ENCODE measurements at places on chromosomes 12 and 14.

GRCh38 chr14:51302295-51303030 is 62.4 kb downstream of the TMX1 start:
- DNase-seq, result no peak

- DNase-seq, result peak; percentile 28
Observed at GRCh38 chr14:69042787-69043444, 63.8 kb upstream of the ACTN1 start.

DNA sequence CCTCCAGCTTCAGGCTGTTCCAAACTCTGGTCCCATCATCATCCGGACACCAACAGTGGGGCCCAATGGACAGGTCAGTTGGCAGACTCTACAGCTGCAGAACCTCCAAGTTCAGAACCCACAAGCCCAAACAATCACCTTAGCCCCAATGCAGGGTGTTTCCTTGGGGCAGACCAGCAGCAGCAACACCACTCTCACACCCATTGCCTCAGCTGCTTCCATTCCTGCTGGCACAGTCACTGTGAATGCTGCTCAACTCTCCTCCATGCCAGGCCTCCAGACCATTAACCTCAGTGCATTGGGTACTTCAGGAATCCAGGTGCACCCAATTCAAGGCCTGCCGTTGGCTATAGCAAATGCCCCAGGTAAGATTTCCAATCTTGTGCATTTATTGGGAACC is 3.3 kb downstream of the SP1 start:
- no peak for DNase-seq

DNA sequence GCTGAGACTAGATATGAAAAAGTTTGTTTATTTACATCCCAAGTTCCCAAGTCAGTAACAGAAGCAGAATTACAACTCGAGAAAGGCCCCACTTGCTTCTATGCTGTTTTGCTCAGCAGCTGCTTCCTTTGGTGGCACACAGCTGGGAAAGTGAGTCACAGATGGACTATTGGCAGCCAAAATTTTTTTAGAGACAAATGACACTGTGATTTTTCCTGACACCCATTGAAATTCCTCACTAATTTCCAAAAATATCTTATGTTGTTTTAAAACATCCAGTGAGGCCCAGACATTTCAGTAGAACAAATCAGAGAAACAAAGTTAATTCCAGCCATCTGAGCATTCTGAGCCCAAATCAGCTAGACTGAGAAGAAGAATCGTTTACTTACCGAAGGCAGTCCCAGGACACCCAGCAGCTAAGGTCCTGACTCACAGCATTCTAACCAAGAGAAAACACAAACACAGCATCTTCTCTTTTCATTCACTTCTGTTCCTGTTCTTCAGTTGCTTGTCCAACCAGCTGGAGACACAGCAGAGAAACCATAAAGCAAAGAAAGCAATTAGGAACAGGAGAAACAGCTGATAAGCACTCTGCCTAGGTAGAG is 188.3 kb downstream of the DAD1 start:
- no peak for DNase-seq

DNA sequence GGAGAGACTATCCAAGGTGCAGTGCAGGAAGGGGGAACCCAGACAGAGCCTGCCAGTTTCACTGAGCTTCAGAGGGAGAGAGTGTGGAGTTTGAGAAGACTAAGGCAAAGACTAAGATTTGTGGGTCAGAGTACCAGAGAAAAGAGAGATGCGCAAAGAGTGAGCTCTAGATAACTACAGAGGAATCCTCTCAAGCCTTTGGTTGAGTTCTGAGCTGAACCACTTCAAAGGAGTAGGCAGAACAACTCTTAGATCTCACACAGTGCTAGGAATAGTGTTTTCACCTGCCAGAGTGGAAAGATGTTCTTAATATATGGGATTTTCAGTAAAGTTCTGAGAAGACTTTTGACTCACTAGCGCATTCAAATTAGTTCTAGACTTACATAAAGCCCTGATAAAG is 10.7 kb upstream of the M6PR start:
- no peak for DNase-seq

DNA sequence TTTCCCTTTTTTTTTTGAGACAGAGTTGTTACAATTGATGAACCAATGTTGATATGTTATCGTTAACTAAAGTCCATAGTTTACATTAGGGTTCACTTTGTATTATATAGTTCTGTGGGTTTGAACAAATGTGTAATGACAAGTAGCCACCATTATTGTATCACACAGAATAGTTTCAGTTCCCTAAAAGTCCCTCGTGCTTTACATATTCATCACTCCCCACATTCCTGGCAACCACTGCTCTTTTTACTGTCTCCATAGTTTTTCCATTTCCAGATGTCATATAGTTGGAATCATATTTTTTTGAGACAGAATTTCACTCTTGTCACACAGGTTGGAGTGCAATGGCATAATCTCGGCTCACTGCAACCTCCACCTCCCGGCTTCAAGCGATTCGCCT is 12.5 kb downstream of the HSD17B6 start:
- DNase-seq, result no peak

DNA sequence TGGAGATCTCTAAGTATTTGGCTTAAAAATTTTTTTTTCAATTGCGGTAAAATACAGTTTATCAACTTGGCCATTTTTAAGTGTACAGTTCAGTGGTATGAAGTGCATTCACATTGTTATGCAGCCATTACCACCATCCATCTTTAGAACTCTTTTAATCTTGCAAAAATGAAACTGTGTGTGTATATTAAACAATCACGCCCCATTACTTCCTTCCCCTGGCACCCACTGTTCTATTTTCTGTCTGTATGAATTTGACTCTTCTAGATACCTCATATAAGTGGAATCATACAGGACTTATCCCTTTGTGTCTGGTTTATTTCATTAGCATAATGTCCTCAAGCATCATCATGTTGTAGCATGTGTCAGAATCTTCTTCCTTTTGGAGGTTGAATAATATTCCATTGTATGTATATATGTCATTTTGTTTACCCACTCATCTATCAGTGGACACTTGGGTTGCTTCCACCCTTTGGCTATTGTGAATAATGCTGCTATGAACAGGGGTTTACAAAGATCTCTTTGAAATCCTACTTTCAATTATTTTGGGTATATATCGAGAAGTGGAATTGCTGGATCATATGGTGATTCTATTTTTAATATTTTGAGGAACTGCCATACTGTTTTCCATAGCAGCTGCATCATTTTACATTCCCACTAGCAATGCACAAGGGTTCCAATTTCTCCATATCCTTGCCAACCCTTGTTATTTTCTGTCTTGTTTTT is 62.9 kb downstream of the SAMD4A start:
- no peak for DNase-seq

DNA sequence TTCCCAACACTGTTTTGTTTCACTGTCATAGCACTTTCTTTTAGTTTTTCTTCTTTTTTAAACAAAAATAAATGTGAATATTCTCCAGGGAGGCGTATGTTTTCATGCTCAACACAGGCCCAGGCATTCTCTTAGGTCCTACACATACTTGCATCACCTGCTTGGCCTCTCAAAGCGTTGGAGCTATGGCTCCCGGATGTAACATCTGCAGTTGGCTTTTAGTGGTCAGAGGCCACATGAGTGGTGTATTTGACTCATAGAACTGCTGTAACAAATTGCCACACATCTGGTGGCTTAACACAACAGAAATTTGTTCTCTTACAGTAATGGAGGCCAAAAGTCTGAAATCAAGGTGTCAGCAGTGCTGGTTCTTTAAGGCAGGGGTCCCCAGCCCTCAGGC is 44.6 kb upstream of the VRK1 start:
- no peak for DNase-seq

DNA sequence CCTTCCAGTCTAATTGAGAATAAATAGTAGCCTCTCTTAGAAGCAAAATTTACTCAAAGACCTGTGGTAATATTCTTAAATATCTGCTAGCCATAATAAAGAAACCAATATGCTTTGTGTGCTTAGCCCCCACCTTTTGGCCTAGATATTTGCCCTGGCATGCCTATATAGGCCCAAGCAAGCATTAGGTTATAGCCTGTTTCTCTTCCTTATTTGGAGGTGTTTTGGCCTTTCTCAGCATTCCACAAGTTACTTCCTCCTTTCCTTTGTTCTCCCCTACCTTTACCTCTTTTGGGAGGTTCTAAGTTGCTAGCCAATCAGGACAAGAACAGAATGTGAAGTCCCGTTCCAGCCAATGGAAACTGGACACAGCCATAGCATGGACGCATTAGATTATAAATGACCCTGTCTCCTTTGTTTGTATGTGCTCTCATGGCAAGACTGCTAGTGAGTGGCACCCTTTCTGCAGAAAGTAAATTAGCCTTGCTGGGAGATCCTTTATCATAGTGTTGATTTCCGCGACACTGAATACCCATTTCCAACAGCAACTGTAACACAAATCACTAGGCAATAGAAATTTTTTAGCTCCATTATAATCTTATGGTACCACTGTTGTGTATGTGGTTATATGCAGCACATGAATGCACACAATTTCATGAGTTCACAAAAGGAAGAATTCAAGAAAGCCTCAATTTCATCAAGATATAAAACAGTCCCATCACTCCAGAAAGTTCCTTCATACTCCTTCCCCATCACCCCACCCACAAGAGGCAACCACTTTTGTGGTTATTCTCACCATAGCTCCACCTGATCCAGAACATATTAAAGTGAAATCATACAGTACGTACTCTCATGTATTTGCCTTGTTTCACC is 37.6 kb downstream of the CEP83 start:
- no peak for DNase-seq

- DNase-seq, result no peak
Observed at GRCh38 chr12:56257491-56258067, 605 bp downstream of the ANKRD52 start.

GRCh38 chr14:64566651-64567122 is 16.9 kb downstream of the PPP1R36 start:
- DNase-seq, result no peak

DNA sequence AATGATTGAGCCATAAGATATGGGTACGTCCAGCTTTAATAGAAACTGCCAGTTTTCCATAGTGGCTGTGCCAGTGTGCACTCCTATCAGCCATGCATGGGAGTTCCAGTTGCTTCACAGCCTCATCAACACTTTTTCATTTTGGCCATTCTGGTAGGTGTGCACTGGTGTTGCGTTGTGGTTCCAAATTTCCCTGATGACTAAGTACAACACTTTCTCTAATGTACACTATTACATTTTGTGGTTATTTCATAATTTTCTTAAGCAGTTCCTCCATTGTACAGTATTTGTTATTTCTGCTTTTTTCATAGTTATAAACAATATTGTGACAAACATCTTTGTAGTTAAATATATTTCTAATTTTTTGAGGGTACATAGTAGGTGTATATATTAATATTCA is 21.5 kb upstream of the OAS1 start:
- DNase-seq, result no peak

DNA sequence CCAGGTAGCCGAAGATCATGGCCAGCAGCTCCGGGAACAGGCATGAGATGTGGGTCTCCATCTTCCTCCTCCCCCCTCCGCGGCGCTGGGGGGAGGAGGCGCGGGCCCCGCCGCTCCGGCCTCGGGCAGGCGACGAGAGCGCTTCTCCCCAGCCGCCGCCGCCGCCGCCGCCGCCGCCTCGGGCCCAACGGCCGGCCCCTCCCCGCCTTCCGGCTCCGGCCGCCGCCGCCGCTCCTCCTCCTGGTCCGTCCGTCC is 448 bp downstream of the FBXL14 start:
- no peak for DNase-seq

- DNase-seq, result no peak
Observed at GRCh38 chr12:85183855-85184254, 96.2 kb upstream of the ALX1 start.

DNA sequence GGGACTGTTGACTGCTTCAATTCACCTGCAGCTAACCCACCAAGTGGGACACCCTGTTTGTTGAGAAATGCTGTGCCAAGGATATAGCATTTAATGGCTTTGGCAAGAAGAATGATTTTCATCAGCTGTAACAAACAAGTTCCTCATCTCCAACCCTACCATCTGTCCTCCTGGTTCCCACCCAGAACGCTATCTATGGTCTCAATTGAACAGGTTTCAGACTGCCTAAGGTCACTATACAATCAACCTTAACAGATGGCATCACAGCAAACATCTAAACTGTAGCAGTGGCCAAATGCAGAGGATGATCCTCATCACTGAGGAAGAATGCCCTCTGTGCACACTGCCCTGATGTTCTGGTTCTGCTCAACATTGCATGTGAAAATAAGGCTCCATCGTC is 546.2 kb upstream of the FOXG1 start:
- DNase-seq, result no peak

DNA sequence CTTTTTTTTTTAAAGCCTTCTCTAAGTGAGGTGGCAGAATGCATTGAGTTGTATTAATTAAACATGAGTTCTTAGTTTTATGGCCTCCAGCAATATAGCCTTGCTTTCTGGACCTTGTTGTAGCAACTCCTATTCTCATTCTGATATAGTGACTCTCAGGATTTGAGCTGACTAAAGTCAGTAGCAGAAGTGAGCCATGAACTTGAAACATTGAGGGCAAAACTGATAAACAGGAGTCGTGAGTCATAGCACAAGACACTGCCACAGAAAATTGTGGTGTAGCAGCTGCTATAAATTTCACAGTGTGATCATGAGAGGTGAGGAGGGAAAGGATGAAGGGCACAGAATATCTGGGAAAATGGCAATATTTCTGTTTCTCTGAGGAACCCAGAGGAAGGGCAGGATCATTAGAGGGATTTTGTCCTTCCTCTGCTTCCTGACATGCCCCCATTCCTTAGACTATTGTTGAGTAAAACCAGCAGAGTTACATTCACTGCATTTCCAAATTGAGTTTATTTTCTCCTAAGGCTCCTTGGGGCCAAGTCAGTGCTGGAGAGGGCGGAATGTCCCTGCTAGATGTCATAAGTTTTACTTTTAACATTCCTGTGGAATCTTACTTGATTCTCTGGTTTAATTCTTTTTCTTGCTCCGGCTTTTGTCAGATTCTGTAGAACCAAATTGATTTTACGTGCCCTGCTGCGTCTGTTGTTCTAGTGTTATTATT is 7.5 kb downstream of the KLRG1 start:
- no peak for DNase-seq

DNA sequence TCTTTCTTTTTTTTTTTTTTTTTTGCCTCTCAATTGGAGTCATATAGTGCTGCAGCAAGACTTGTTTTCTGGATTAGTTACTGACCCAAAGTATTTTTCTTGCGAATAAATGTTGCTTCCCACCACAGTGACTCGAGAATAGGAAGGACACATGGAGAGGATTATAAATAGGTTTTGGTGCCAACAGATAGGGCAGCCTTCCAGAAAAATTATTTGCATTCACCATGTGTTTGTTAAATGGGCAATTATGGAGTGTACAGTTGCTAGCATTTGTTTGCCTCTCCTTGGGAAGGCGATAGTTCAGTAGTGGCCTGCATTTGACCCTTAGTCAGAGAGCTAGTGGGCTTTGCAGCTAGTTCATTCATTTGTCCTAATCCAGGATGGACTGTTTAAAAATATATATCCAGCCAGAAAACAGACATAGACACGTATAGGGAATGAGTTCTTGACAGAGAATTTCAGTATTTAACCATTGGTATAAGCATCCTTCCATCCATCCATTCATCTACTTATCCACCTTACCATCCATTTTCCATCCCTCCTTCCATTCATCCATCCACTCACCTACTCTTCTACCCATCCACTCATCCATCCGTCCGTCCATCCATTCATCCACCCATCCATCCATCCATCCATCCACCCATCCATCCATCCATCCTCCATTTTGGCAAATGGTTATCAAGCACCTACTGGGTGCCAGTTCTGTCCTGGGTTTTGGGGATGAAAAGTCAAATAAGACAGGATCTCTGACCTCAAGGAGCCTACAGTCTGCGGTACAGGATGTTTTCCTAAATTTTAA is 67.5 kb downstream of the CHST11 start:
- DNase-seq, result no peak

All from CD4-positive, alpha-beta T cell treated with Interferon gamma for 1 hour (primary cell).